NCI-H146 (cell line): ENCODE measurements at places on chromosomes 1 and 21.

GRCh38 chr1:56520016-56520601 is 59.3 kb downstream of the PLPP3 start:
- DNase-seq: no peak

GRCh38 chr1:46517010-46517600 is 27.5 kb downstream of the DMBX1 start:
- peak; percentile 72 for DNase-seq

DNA sequence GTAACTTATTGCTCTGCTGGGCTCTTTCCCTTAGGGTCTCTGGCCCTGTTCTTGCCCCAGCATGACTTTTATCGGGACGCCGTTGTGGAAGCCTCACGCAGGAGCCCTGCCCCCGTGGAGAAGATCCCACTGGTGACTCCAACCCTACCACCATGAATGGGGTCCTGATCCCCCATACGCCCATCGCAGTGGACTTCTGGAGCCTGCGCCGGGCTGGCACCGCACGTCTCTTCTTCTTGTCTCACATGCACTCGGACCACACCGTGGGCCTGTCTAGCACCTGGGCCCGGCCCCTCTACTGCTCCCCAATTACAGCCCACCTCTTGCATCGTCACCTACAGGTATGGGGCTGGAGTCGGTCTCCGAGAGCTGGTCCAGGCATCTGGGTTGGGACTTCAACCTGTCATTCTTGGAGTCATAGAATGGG is 322 bp downstream of the DCLRE1B start:
- DNase-seq: peak; percentile 65

- peak; percentile 43 for DNase-seq
These were observed 49.7 kb upstream of the B3GALT5 start for GRCh38 chr21:39562791-39563770.
